ENCODE measurements at places on chromosomes 3 and 15.

DNA sequence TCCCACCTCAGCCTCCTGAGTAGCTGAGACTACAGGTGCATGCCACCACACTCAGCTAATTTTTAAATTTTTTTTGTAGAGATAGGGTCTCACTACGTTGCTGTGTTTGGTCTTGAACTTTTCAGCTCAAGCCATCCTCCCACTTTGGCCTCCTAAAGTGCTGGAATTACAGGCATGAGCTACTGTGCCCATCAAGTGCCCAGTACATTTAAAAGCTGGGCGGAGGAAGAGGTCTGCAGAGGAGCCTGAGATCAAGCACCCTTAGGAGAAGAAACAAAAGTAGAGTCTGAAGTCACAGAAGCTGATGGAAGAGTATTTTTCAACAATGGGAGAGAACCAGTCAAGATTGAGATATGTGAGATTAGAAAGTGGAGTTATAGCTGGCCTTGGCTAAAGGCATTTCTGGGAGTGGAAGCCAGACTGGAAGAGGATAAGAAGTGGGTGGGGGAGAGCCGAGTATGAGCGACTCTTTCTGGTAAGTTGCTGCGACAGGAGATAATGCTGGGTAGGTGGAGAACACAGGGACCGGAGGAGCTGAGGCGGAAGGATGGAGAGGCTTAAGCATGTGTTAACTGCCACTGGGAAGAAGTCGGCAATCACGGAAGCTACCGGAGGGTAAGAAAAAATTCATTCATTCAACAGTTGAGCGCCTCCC, 782 bp upstream of the IREB2 start:
- DNase-seq, result no peak

- DNase-seq, result peak; percentile 63
Measured at GRCh38 chr3:66393333-66394005, 107.4 kb downstream of the LRIG1 start.

DNA sequence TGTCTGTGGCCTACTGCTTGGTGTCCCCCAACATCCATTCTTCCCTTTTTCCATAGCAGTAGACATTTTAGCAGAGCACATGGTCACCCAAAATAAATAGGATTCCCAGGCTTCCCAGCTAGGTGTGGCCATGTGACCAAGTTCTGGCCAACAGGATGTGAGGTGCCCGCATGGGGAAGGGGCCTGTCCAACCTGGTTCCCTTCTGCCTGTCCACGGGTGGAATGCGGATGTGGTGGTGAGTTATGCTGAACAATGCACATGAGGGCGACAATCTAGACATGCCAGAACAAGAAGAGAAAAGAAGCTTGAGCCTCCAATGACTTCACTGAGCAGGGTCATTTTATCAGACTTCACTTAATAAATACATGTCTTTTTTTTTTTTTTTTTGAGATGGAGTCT, 77.6 kb upstream of the DLG1 start:
- DNase-seq, result no peak

DNA sequence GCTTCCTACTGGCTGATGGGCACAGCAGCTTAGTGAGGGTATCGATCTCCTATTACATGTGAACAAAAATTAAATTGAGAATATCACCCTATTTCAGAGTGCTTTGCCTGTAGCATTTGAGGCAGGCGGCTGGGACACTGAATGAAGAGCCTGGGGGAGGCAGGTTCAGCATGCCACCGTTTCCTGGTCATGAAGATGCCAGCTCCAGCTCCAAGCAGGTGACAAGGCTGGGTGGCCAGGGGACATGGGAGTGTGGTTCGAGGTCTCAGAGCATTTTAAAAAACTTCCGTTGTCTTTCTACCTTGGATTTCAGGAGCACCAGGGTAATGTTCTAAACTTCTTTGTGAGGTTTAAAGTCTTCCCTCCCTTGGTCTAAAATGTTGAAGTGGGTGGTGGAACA, 158.2 kb downstream of the RPLP1 start:
- no peak for DNase-seq

DNA sequence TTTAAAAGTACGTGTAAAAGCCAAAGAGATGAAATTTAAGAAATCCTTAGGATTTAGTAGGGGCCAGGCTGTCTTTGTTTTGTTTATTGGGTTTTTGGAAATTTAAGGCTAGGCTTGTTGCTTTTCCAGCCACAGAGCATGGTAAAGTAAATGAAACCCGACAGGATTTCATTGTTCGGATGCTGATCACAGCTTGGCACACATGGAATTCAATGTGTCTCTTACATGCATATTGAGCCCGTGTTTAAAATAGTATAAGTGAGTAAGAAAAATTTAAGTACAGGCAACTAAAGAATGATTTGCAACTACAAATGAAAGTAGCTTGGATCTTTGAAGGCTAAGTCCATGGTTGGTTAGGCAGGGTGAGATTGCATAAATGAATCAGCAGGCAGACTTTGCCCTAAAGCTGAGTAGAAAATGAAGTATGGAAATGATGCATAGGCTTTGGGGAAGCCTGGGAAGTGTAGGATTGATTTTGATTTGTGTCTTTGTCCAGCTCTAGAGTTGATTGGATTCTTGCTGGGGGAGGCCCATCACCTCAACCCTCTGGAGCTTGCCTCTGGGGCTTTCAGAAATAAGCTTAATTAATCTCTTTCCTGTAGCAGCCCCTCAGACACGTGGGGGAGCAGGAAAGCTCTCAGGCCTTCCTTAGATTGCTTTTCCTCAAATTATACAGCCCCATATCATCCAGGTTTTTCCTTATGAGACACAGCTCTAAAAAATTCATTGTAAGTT, 68.2 kb upstream of the ADAMTSL3 start:
- DNase-seq, result no peak

DNA sequence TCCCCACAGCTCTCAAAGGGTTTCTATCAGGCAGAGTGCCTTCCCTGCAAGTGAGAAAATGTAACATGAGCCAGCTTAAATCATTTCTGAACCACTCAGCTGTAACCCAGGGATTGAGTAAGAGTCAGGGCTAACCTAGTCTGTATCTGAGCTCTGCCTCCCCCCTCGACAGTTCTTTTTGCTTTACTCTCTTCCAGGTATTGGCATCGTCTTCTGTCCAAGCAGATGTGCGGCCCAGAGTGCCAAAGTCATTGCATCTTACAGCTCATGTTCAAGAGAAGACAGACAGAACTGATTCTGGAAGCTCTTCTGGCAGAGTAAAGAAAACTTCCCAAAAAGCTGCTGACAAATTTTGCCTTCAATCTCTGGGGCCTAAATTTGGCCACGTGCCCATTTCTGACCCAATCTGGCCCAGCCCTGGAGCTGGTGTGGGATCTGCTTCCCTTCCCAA, 74.8 kb downstream of the ABHD5 start:
- DNase-seq, result peak; percentile 69

- DNase-seq, result peak; percentile 64
Measured at GRCh38 chr3:170555329-170555728, 30.5 kb downstream of the SLC7A14 start.

DNA sequence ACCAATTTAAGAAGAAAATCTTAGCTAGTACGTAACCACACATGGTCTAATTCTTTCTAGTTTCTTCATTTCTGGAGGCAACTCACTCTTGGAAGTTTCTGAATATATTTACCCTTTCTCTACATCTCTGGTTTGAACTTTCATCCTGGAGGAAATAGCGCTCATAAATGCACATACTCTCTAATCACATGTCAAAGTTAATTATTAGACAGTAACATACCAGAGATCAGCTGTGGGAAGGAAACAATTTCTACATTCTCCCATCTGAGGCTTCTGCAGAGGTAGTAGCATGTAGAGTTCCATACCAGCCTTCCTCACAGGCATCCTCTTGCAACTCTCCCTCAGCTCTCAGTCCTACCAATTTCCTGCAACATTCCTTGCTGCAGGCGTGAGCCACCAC, 132.5 kb downstream of the RBPMS2 start:
- no peak for DNase-seq

DNA sequence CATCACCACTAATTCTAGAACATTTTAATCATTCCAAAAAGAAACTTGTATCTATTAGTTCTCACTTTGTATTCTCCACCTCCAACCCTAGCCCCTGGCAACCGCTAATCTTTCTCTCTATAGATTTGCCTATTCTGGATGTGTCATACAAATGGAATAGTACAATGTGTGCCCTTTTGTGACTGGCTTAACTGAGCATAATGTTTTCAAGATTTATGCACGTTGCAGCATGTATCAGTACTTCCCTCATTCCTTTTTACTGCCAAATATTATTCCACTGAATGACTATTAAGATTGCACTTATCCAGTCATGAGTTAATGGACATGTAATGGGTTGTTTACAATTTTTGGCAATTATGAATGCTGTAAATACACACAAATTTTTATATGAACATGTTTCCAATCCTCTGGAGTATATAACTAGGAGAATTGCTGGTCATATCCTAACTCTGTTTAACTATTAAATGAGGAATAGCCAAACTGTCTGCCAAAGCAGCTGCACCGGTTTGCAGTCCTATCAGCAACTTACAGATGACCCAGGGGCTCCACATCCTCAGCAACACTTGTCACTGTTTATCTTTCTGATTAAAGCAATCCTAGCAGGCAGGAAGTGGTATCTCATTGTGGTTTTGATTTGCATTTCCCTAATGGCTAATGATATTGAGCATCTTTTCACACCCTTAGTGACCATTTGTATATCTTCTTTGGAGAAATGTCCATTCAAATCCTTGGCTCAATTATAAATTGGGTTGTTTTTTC, 42.9 kb downstream of the DCUN1D1 start:
- DNase-seq, result no peak

DNA sequence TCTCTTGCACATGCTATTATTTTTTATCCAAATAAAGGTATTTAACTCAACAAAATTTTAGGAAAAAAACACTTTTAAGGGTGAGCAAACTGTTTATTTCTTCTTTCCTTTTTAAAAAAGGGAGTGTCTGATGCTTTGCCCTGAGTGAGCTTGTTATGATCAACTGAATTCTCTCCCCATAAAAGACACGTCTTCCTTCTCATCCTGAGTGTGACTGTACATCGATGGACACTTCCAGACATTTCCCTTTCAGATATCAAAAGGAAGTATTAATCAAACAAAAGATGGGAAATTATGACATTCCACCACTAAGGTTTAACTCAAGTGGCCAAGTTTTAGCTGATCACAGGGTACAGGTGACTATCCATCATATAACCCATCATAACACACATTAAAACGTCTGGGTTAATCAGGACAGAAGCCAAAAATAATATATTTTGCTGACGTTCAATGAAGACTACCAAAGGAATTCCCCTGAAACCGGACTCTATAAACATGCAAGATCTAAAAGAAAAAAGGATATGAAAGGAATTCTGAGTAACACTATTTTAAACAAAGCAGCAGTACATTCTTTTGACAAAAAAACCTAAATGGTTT, 354.8 kb downstream of the MECOM start:
- DNase-seq, result no peak

- DNase-seq, result no peak
Measured at GRCh38 chr3:83002869-83003445, 1241.5 kb upstream of the GBE1 start.

- no peak for DNase-seq
Measured at GRCh38 chr3:15804553-15805095, 6.8 kb upstream of the ANKRD28 start.

- DNase-seq, result no peak
Measured at GRCh38 chr3:7737263-7737662, 764.4 kb upstream of the LMCD1 start.

- no peak for DNase-seq
Measured at GRCh38 chr3:43317461-43318316, 31.3 kb downstream of the SNRK start.

- DNase-seq, result no peak
Measured at GRCh38 chr15:49570174-49570573, 50.4 kb downstream of the FAM227B start.

DNA sequence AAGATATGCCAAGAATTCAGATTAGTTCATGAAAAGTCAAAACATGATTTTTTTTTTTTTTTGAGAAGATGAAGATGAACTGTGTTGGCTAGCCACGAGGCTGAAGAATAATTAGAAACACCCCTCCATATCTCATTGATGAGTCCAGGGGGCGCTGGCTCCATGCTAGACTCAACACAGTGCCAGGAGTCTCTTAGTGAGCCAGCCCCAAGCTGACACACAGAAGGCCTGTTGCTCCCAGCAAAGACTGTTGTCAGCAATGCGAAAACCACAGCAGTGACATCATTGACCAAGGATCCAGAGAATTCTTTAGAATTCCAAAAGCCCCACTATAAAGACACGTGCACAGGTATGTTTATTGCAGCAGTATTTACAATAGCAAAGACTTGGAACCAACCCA, 185.2 kb downstream of the ANXA2 start:
- DNase-seq, result peak; percentile 70

DNA sequence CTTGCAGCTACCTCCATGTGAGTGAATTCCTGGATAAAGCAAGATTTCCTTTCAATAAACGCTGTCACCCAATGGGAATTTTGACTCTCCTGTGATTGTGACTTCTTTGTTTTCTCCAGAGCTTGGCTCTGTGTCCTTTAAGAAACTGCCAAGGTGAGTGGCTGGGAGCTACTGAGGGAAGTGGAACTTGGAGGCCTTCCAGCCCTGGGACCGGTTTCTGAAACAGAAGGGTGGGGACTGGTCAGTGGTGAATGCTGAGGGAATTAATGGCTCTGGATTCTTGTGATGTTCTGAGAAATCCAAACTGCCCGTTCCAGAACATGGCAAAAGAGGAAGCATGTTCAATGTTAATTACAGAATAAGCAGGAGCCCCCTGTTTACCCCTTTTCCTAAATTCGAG, 41.1 kb upstream of the MYZAP start:
- no peak for DNase-seq

DNA sequence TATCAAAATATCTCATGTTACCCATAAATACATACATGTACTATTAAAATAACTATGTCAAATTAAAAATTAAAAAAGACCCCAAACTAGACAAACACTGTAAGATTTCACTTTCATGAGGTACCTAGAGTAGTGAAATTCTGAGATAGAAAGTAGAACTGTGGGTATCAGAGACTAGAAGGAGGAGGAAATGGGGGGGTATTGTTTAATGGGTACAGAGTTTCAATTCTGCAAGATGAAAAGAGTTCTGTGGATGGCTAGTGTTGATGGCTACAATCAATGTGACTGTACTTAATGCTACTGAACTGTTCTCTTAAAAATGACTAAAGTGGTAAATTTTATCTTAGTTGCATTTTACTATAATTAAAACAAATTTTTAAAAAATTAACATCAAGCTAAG, 36.6 kb downstream of the RFX7 start:
- DNase-seq, result no peak

DNA sequence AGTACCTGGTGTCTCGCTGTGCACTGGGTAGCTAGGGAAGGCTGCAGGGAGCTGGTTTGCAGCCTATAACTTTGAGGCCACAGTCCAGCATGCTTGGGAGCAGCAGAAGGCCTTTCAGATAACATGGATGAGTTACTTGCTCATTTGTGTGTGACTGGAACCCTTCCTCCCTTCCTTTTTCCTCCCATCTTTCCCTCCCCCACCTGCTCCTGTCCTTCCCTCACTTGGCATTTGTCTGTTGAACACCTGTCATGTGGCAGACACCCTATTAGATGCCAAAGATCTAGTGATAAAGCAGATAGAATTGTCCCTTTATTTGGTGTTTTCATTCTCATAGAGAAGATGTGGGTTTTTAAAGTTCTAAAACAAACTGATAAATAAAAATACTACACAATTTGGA, 71.6 kb downstream of the LRTM1 start:
- DNase-seq, result no peak

- no peak for DNase-seq
Measured at GRCh38 chr3:49015765-49016164, 2.6 kb downstream of the DALRD3 start.

- DNase-seq, result peak; percentile 41
Measured at GRCh38 chr3:69425249-69425648, 39.4 kb upstream of the FRMD4B start.

- DNase-seq, result no peak
Measured at GRCh38 chr15:78301326-78301725, 1.9 kb upstream of the SKIC8 start.

GRCh38 chr3:32865383-32865782, 47.6 kb downstream of the TRIM71 start:
- no peak for DNase-seq

GRCh38 chr3:136546720-136547119, 205.5 kb downstream of the STAG1 start:
- DNase-seq, result peak; percentile 26

All from fibroblast of upper back skin (primary cell).